Activated naive CD4-positive, alpha-beta T cell treated with Interleukin-2 at 50 U/mL for 16 hours (primary cell): ENCODE measurements at places on chromosomes 1 and 21.

GRCh38 chr1:228818928-228819630 lies 83.8 kb downstream of the RHOU start:
- DNase-seq, result no peak

- DNase-seq, result peak; percentile 37
Observed at GRCh38 chr1:28510273-28510969, 4.6 kb downstream of the RCC1 start.

- DNase-seq, result no peak
Observed at GRCh38 chr21:42585881-42586280, 67.5 kb upstream of the PDE9A start.

GRCh38 chr1:203103216-203103615 lies 17.4 kb upstream of the MYOG start:
- no peak for DNase-seq

DNA sequence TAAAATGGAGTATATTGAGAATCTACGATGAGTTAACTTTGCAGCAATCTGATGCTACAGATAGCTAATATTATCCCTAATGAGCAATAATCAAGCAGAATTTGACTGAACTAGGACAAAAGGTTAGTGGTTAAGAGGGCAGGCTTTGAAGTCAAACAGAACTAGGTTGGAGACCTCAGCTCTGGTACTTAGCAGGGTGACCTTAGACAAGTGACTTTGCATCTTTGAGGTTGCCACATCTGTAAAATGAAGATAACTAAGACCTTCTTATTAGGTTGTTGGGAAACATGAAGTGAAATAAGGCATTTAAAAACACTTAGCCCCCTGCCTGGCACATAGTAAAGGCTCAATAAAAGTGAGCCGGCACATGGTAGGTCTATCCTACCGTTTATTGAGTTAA lies 4.3 kb upstream of the FUCA1 start:
- no peak for DNase-seq

GRCh38 chr21:44294391-44295162 lies 5.3 kb upstream of the PFKL start:
- no peak for DNase-seq

DNA sequence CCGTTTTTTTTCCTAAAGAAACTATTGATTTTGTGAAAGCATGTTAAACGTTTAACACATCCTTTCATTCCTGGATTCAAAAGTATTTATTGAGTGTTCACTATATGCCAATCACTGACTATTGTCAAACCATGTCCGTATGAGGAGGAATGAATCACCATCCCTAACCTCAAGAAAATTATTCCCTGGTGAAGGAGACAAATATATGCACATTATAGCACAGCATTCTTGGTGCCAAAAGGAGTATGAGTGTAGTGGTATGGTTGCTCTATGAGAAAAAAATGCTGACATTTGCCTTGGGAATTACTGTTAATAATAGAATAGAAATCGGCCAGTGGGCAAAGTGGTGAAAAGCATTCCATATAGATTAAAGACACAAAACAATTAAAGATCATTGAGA lies 1390.1 kb downstream of the MRPL39 start:
- DNase-seq, result no peak

DNA sequence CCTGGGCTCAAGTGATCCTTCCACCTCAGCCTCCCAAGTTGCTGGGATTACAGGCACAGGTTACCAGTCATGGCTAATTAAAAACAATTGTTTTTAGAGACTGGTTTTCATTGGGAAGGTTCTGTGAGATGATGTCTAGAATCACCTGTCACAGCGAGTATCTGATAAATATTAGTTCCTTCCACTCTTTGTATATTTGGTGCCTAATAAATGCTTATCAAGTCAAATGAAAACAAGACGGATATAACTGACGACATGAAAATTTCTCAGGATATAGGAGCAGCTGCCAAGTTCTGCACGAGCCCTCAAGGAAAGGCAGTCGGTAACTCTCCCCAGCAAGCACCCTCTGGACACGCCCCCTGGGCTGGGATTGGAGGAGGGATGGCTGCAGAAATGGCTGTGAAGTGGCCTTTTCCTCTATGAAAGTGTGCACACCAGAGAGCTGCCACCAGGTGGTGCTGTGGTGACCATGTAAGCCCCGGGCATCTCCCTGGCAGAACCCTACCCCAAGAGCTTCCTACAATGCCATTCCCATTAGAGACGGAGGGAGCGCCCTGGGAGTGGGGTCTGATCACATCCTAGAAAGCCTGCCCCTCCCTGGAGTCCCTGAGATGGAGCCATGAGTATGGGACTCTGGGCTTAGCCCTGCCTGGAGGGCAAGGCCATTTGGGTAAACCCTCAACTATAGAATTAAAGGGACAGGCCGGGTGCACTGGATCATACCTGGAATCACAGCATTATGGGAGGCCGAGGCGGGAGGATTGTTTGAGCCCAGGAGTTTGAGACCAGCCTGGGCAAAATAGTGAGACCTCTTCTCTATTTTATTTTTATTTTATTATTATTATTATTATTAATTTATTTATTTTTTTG lies 50.9 kb downstream of the HTR6 start:
- DNase-seq, result peak; percentile 87

GRCh38 chr1:114750780-114751179 lies 7.0 kb downstream of the CSDE1 start:
- DNase-seq, result no peak

DNA sequence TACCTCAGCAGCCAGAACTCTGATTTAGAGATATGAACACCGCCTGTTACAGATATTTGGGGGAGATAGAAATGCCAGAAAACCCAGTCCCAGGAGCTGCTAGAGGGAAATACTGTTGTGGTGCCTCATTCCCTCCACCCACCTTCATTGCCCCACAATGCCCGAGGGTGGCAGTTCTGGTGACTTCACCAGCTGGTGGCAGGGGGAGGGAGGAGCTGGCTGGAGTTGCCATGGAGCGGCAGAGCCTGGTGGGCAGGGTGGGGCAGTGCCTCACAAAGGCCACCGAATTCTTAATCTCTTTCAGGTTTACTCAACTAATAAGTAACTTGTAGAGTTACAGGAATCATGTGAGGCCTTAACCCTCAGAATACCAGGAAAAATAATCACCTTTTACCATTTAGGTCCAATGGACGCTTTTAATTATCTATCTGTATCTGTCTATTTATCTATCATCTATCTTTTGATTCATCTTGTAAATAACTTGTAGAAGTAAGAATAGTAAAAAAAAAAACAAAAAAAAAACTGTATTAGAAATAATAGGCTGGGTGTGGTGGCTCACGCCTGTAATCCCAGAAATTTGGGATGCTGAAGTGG lies 11.7 kb upstream of the S100A11 start:
- DNase-seq, result peak; percentile 66
